ENCODE measurements at places on chromosomes 16 and 17. TPM values are rescaled to one million over a fixed set of nuclear protein-coding genes. Genes with fewer than 3 reads are reported as not detected.

- no peak for DNase-seq
Measured at GRCh38 chr17:19291646-19292376, 54.6 kb downstream of the EPN2 start.

DNA sequence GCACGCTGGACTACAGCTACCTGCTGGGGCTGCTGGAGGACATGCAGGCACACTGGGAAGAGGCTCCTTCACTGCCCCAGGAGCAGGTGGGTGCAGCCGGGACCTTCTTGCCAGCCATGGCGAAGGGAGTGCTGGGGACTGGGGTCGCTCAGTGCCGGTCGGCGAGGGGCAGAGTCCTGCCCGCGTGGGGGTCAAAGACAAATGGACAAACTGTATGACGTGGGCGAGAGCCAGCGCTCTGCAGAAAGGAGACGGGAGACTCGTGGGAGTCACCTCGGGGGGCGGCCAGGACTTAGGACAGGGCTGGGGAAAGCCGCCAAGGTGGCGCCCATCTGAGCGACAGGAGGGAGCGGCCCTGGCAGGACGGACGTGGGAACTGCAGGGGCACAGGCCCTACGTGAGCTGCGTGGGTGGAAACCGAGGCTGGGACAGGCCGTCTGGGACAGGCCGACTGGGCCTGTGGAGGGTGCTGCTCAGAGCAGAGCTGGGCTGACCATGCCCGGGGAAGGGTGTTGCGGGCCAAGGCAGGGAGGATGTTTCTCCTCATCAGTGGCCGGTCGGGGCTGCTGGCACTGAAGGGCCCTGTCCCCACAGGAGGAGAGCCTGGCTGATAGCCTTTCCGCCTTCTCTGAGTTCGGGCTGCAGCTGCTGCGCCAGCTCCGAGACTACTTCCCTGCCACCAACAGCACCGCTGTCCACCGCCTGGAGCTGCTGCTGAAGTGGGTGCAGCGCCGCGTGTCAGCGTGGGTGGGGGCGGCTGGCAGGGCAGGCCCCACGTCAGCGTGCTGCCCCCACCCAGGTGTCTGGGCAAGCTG lies 8.0 kb downstream of the TSR3 start:
- DNase-seq, result no peak

DNA sequence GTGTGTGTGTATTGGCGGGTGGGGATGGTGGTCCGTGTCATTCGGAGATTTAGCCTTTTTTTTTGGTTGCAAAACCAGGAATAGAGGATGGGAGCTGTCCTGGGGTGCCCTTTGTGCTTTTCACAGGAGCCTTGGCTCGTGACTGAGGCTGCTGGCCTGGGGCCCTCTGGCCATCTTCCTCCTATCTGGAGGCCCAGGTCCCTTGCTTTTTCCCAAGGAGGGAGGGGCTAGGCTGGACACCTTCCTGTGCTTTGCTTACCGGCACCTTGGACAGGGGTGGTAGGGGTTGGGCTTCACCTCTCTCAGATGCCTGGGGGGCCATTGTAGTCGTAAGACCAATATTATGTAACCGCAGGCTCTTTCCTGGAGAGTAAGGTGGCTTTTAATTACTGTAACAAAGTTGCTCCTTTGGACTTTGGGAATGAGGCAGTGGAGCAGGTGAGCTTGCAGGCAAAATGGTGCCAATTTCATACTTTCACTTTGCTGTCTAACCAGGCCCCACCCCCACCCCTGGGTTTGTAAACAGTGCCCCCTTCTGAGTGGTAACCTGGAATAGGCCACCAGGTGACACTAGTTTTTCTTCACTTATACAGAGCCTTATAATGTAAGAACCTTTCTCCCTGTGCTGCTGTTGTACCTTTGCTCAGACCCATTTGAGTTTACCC lies 1.2 kb downstream of the DYNLL2 start:
- peak; percentile 64 for DNase-seq

ATP2A3 gene
- total RNA-seq, result 291 TPM

- no peak for DNase-seq
Measured at GRCh38 chr16:69056421-69056820, 49.0 kb upstream of the HAS3 start.

TP53TG3B gene
- total RNA-seq, result not detected

- DNase-seq, result peak; percentile 45
Measured at GRCh38 chr17:82267575-82268379, 5.7 kb downstream of the CSNK1D start.

GRCh38 chr16:83624429-83625120 lies 183.2 kb upstream of the HSBP1 start:
- no peak for DNase-seq

GRCh38 chr16:85579923-85580580 lies 33.1 kb upstream of the GSE1 start:
- no peak for DNase-seq

CCL4L2 gene
- total RNA-seq, result 4.0 TPM

LRRC75A gene
- total RNA-seq, result 1.2 TPM

SLC35G6 gene
- not detected for total RNA-seq

- peak; percentile 88 for DNase-seq
Measured at GRCh38 chr17:8288336-8289102, at the start of gene RANGRF. Gene RANGRF, plus strand, starts transcription at chr17:8288670. Its CDS starts 119 bp downstream, at chr17:8288789.

CSH1 gene
- total RNA-seq, result not detected

LHX1 gene
- total RNA-seq, result 0.18 TPM

DNA sequence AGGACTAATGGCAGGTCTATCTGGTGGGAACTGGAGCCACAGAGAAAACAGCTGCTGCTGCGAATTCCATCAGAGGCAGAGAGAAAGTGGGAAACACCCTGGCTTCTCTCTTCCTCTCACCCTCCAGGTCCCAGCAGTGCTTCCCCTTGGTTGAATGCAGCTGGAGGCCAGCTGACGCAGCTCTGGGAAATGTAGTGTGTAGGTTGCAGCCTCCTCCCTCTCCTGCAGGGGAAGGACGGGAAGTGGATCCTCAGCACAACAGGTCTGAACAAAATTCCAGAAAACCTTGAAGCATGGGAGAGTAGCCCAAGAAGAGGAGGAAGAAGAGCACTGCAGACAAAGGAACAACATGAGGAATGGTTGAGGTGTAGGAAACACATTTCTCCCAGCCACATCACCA lies 67.8 kb upstream of the MMP2 start:
- no peak for DNase-seq

DNA sequence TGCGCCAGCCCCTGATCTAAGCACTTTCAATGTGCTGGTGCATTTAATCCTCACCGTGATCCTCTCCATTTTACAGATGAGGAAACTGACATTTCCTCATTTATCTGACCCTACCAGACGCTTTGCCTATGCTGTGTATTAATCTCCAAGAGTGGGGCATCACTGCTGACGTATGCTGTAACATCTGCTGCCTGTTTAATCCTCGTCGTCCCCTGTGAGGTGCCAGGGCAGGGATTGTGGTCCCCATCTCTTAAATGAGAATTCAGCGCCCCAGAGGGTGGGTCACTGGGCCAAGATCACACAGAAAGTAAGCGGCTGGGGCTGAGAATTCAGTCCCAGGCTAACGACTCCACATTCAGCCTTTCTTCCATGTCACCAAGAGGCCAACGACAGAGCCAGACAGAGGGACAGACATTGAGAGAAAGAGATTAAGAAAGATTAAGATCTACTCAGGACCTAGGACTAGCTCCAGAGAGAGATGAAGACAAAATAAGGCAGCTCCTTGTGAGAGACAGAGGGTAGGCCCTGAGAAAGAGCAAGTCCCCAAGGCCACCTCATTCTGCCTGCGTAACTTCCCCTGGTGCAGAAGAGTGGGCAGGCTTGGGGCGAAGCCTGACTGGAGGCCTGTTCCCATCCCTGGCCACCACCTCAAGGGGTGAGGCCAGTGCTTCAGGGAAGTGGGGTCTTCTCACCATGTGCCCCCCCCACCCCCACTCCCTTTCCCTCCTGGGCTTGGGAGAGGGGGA lies 13.5 kb downstream of the CACNA1G start:
- DNase-seq, result no peak

DNA sequence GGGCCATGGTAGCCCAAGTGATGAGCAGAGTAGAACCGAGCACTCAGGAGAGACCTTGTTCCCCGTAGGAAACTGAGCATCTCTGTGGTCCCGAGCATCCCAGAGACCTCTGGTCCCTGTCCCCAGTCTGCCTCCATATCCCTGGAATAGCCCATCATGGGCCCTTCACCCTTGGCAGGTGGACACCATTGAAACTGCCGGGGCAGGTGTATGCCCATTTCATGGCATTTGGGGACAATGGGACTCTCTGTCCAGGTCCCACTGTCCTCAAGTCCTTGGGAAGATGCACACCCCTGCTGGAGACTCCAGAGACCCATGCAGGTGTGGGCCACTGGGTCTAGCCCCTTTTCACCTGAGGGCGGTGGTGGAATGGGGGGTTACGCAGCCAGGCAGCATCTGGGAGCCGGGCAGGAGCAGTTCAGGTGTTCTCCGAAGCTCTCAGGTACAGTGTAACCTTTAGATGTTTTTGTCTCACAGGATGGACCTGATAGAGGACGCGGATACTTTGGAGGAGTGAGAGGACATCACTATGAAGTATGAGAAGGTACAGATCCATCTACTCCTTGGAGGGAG lies 75.9 kb downstream of the GOSR1 start:
- DNase-seq, result no peak

SLC5A10 gene
- not detected for total RNA-seq

SLC13A5 gene
- total RNA-seq, result not detected

DNA sequence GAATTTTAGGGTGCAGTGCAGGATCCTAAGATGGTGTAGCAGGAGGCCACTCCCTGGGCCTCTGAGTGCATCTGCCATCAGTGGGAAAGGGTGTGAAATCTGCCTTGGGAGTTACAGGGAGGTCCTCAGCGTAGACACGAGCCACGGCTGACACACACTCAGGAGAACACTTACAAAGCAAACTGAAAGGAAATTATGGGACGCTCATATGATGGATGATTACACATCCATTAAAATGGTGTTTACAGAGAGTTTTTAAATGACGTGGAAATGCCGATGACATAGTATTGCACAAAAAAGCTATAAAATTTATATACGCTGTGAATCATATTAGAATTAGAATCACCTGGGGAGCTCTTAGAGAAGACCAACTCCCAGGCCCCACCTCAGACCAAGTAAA lies 175.2 kb downstream of the CCDC182 start:
- no peak for DNase-seq

METTL2A gene
- total RNA-seq, result 16.7 TPM

BRIP1 gene
- 20.1 TPM for total RNA-seq

DNA sequence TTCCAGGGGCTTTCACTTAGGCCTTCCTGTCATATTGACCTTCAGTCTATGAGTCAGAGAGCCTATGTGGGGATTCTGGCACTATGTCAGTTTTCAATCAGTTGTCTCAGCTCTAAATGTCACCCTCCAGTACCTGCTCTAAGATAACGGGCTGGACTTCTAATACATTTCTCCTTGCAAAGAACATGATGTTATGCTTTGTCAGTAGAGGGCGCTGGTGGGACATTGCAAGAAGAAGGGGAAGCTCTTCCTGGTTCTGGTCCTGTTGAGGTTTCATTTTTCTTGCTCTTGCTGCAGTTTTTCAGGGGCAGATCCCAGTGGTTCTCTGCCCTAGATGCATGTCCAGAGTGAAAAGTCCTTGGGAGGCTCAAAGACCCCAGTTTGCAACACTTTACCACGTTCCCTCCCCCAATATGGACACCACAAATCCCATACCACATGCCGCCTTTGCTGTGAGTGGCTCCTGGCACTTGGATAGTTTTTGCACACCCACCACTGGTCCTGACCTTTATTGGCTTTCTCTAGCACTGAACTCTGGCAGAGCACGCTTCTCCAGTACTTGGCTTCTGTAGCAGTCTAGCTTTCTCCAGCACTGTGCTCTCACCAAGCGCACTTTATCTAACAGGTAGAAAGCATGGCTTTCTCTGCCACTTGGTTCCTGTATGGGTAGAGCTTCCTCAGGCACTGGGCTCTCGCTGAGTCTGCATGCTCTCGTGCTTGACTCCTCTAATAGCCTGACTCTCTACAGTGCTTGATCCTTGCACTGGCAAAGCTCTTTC lies 49.0 kb downstream of the BCL7C start:
- peak; percentile 84 for DNase-seq

- DNase-seq, result peak; percentile 47
Measured at GRCh38 chr17:43832976-43833829, at the start of gene MPP3. Gene MPP3, minus strand, starts transcription at chr17:43833146. Its CDS starts 1,240 bp downstream, at chr17:43831906.

DNA sequence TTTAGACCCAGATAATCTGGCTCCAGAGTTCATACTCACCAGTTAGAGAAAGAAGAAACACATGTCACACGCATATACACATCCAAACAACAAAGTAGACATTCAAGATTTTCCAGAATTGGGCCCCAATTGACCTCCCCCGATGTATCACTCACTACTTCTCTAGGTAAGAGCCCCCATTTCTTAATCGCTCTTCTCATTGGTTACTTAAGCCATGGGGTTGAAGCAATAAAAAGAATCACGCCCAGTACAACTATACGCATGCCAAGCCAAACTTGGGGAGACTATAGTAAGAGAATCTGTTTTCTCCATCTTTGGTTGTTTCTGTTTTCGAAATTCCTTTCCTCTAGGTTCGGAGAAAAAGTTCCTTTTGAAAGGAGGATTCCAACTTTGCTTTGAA lies 565 bp downstream of the DDX52 start:
- DNase-seq, result no peak

DNA sequence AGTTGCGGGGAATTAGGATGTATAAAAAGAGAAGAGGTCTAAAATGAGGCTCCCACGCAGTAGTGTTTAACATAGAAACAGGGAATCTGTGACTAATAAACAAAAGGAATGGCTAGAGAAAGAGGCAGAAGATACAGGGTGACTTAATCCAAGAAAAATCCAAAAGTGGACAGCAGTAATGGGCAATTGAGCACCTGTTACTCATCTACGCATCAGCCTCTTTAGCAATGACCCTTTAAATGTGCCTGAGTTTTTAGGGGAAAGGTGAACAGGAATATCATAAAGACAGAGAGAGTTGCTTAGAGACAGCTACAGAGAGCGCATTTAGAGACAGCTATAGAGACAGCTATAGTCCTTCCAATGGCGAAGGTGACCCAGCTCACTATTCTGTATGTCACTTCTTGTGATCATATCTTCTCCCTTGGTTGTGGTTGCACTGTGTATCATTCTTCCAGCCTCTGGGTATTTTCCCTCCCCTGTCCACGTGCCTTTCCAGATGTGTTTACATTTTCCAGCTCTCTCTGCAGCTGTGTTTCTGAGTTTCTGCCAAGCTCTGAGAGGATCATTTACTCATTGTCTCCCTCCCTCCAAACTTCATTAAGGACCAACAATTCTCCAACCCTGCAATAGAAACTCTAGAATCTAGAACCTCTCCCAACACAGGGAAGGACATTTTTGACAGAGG lies 61.5 kb downstream of the MYOCD start:
- no peak for DNase-seq

TADA2A gene
- 42.5 TPM for total RNA-seq

DNA sequence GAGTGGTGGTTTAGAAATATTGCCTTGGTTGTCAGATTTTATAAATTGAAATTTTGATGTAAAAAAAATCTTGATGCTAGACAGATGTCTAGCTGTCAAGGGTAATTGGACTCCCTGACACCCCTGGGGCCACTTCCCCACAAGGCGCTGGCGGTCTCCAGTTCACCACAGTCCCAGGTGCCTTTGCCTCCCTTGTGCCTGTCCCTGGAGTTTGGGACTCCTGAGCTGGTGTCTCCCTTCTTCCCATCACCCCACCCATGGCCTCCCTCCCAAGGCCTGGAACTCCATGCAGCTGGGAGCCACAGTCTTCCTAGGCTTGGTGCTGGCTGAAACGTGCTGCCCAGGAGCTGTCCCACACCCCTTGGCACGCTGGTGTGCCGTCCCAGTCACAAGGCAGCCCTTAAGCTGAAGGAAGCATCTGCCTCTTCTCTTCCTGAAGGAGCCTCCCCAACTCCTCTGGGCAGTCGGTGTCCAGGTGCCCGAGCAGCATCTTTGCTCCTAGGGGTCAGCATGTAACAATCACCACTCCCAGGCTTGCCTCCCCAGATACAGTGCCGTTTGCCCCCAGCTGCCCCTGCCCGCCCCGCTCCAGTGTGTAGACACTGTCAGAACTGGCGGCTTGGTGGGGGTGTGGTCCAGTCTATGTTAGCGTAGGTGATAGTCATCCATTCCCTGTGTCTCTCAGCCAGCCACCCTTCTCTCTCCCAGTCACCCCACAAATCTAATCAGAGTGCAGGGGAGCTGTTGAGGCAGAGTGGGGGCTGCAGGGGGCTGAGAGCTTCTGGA lies 26.2 kb downstream of the POLR3E start:
- peak; percentile 15 for DNase-seq

Measured in activated CD4-positive, alpha-beta memory T cell treated with anti-CD3 and anti-CD28 coated beads, Interleukin-2, amount 10 ng/mL, durations not matched to agents 7 days and 5 days (primary cell).